HTR-8/SVneo (cell line): ENCODE measurements at places on chromosomes 7 and 10.

DNA sequence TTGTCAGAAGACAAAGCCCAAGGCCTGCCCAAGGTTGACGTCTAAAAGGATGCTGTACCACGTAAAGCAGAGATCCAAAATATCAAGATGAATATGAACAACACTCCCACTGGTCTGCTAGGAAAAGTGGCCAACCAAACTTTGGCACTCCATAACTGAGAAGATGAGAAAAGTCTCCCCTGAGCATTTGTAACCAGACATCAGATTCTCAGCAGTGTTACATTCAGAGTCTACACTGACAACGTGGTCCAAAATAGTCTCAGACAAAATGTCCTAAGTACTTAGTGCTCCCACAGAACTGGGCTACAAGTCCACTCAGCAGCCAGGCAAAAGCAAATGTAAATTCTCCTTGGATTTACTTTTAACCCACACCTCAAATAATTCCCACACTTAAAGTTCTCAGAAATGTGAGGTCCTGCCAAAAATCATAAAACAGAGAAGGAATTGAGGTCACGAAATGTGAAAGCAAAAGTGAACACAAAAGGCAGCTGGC lies 185.1 kb upstream of the NOBOX start:
- no peak for DNase-seq

DNA sequence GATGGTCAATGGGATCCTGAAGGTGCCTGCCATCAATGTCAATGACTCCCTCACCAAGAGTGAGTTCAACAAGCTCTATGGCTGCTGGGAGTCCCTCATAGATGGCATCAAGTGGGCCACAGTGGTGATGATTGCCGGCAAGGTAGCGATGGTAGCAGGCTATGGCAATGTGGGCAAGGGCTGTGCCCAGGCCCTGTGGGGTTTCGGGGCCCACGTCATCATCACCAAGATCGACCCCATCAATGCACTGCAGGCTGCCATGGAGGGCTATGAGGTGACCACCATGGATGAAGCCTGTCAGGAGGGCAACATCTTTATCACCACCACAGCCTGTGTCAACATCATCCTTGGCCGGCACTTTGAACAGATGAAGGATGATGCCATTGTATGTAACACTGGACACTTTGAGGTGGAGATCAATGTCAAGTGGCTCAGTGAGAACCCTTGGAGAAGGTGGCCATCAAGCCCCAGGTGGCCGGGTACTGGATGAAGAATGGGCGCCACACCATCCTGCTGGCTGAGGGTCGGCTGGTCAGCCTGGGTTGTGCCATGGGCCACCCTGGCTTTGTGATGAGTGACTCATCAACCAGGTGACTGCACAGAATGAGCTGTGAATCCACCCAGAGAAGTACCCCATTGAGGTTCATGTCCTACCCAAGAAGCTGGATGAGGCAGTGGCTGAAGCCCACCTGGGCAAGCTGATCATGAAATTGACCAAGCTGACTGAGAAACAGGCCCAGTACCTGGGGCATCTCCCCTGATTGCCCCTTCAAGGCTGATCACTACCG lies 63.0 kb upstream of the ANTXRL start:
- DNase-seq: no peak

DNA sequence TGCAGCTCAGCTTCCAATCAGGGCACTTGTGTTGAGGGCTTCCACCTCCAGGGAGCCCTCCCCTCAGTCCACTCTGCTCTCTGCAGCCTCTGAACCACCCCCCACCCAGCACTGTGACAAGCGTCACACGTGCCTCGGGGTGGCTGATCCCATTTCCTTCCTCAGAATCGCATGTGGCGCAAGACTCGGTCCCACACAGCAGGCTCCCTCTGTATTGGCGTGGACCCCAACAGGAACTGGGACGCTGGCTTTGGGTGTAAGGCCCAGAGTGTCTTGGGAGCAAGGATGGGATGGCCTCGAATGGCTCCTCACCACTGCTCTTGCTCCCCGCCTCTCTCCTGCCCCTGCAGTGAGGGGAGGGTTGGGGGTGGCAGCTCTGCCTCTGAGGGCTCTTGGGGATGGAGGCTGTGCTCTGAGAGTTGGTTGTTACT lies 4.1 kb downstream of the CPA1 start:
- DNase-seq: no peak

DNA sequence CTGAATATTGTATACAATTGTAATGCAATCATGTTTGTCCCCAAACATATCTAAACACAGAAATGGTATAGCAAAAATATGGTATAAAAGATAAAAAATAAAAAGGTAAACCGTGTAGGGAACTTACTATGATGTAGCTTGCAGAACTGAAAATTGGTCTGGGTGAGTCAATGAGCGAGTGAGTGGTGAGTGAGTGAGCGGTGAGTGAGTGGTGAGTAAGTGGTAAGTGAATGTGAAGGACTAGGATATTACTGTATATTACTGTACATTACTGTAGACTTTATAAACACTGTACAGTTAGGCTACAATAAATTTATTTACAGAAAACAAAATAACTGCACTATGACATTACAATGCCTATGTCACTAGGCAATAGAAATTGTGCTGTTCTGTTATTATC lies 1163.2 kb upstream of the SORCS1 start:
- no peak for DNase-seq

DNA sequence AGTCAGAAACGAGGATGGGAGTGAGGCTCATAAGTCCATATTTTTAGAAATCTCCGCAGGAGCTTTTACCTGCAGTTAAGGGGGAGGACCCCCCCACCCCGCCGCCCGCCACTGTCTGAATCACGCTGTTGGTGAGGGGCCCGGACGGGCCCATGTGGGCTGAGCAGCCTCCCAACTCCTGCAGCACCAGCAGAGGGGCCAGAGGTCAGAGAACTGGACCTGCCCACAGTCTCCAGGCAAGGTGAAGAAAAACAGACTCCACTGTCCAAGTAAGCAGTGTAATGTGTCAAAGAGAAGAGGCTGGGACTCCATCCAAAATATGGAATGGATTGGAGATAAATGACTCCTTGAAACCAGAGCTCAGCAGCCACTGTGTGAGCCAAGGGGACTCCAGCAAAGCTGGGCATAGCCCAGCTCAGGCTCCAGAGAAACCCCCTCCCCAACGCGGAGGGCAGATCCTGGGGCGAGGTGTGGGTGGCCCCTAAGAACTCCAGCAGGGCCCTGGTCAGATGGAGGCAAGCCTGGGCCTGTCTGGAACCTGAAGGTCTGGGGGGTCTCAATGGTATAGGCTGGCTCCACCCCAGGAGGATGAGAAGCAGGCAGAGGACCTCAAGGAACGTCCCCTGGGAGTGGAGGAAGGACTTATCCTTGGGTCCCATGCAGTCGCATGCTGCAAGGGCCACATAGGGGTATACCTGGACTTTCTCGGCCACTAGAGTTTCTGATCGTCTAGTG lies 128.5 kb upstream of the TNS3 start:
- DNase-seq: no peak

DNA sequence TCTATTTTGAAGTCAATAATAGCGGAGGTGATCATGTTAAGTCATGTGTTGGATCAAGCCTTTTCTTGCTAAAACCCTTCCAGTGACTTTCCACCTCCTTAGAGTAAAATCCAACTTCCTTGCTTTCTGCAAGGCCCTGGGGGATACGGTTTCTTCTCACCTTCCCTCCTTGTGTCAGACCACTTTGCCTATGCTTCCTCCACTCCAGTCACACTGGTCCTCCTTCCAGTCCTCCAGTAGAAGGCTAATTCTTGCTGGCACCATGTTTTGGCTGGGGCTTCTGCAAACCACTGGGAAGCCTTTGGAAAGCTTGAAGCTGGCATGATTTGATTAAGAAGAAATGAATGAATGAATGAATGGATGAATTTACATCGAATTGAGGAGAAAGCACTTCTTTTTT lies 169.5 kb downstream of the PLXDC2 start:
- DNase-seq: no peak

DNA sequence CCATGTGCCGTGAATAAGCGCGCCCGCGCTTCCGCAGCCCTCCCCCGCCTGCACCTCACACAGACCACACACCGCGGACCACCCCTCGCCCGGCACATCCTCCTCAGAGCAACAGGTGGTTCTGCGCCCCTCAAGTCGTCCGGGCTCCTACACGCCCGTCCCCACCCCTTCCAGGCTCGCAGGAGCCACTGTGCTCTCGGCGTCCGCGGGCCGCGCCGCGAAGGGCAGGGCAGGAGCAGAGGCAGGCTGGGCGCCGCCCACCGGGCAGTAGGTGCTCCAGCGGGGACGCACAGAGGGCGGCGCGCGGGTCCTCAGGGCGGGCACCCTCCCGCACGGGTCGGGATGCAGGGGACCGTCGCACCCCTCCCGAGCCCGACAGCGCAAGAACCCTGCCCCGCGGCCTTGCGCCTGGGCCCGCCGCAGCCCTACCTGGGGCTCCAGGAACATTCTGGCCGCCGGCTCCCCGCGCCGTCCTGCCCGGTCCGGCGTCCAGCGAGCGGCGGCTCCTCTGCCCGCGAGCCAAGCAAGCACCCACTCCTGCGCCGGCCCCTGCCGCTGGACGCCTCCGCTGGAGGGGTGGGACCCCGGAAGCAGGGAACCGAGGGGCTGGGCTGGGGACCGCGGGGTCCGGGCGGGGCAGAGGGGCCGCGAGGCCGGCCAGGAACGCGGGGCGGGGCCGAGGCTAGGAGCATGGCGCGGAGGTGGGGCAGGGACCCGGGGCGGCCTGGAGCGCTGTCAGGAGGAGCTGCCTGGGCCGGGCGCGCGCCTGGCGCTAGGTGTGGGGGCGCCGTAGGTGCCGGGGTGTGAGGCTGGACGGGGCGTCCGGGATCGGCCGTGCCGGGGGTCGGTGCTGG lies 37.4 kb downstream of the RASGEF1A start:
- no peak for DNase-seq

DNA sequence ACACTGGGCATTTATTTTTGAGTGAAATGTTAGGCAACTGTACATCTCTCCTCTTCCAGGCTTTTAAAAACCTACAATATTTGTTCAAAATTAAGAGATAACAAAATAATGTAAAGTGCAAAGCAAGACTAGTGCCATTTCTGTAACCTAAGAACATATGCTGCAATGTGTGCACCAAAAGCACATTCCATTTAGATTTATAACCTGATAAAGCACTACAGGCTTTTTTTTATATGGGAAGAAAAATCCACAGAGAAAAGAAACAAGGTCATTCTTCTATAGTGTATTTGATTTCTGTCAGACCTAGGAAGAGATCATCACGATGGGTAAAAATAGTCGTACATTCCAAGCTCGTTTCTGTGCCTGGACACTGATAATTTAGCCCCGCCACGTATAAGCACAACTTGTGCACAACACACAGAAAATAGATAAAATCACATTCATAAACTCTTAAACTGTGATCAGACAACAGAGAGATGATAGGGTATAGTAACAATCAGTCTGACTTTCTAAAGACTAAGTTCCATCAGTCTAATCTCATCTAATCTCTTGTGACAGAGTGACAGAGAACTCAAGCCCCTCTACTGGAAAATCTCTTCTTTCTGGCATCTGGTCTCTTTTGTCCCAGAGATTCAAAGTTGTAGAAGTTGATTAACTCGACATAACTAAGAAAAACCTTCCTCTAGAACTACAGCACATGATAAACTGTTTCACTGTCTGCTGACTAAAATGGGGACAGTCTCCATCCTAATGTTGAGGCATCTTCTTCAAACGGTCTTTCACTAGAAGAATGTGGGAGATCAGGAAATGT lies 6.7 kb downstream of the LAMB1 start:
- no peak for DNase-seq

DNA sequence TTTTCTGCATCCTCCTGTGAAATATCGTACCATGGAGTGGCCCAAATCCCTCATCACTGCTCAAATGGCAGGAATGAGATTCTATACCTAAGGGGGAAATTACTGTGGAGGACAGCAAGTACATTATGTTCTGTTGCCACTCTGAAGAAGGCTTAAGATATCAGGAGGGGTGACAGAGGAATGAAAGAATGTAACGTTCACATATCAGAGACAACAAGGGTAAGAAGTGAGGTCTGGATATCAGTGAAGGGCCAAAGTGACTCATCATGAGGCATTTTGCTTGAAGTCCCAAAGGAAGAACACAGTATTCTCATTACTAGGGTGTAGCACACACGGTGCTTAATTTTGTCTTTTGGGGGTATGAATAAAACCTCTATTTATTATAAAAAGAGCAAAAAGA lies 71.5 kb upstream of the SLC13A1 start:
- DNase-seq: no peak

DNA sequence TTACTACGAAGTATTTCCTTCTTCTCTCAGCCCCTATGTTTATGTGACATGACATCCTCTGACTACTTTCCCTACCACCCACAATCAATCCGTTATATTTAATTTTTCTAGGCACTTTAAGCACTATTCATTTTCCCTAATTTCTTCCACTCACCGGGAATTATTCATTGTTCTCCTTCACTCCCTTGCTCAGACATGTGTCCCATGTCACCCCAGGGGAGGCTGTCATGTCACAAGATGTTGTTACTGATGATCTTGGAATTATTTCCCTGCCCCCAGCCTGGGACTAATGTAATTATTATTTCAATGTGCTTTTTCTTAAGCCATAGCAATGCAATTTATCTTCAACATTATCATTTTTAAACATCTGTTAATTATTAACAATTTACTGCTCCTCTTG lies 317.2 kb downstream of the PHF14 start:
- DNase-seq: no peak

- DNase-seq: no peak
Measured at GRCh38 chr7:93879356-93879755, 11.2 kb downstream of the TFPI2 start.

DNA sequence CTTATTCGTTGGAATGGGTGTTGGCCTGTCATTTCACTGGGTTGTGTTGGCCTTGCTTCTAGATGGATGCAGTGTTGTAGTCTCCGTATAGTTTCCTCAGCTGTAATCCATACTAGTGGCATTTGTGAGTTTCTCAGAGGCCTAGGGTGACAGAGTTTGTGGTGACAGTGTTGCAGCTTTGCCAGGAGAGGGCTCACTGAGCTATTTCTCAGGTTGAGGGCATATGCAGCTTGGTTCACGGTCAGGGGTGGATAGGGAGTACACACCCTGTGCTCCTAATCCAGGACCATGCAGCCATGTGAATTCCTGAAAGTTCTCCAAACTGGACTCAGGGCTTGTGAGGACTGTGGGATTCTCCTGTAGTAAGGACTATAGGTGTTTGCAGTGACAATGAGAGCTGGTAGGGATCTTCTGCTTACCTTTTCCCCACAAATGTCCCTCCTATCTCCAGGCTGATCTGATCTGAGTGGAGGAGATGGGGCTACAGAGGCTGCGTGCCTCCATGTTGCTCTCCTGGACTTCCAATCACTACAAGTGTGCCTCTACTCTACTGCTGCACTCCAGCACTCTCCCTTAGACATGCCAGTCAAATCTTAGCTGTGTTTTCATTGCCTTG lies 229.0 kb downstream of the STK31 start:
- peak; percentile 48 for DNase-seq

GRCh38 chr7:133345690-133346421 lies 93.0 kb downstream of the EXOC4 start:
- DNase-seq: no peak

- no peak for DNase-seq
Measured at GRCh38 chr7:111802194-111802772, 240.0 kb upstream of the IMMP2L start.
